ENCODE measurements at places on chromosomes 7 and 10.

DNA sequence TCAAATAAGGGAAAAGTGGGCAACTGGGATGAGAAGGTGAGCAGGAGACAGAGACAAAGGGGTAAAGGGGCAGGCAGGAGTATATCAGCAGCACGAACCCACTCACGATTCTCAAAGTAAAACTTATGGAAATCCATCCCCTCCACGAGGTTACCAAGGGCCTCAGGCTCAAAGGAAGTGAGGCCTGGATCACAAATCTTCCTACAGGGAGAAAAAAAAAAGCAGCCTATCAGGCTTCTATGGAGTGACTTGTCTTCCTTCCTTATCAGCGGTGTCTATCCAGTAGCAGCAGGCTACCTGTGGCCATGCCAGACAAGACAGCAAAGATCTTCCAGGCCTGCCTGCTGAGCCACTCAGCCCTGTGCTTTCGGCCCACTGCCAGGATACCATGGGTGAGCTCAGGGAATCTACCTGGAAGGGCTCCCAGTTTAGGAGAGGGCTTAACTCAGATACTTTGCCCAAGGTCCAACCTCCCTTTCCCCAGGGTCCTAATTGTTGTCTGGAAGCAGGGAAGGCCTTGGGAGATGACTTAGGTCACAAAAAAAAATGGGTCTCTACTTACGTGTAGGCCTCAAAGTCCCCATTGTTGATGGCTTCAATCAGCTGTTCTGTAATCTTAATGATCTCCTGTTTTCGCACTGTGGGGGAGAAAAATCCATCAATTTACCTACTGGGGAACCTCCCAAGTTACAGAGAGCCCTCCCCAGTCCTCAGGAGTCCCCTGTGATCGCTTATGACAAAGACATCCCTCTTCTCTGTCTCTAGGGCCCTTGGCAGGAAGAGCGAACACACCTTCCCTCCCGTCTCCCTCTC, 5.7 kb upstream of the NDST2 start:
- no peak for DNase-seq

GRCh38 chr10:59242991-59243390, 66.5 kb downstream of the PHYHIPL start:
- no peak for DNase-seq

DNA sequence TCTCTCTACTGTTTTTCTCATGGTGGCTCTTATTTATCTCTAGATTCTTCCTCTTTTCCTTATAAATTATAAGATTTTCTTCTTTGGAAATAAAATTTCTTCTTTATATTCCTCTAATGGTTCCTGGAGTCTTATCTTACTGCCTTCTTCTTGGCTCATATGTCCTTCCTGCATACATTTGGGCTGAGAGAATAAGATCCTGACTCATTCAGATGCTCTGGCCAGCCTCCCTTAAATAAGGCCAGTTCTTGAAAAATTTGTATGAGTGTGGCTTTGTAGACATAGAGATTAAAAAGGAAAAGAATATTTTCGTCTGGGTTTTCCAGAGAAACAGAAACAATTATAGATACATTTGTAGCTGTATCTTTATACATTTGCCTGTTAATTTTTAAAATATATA, 411.3 kb downstream of the KIF20B start:
- DNase-seq: no peak

- no peak for DNase-seq
These were observed 252.1 kb downstream of the DOCK4 start for GRCh38 chr7:111954056-111954455.

DNA sequence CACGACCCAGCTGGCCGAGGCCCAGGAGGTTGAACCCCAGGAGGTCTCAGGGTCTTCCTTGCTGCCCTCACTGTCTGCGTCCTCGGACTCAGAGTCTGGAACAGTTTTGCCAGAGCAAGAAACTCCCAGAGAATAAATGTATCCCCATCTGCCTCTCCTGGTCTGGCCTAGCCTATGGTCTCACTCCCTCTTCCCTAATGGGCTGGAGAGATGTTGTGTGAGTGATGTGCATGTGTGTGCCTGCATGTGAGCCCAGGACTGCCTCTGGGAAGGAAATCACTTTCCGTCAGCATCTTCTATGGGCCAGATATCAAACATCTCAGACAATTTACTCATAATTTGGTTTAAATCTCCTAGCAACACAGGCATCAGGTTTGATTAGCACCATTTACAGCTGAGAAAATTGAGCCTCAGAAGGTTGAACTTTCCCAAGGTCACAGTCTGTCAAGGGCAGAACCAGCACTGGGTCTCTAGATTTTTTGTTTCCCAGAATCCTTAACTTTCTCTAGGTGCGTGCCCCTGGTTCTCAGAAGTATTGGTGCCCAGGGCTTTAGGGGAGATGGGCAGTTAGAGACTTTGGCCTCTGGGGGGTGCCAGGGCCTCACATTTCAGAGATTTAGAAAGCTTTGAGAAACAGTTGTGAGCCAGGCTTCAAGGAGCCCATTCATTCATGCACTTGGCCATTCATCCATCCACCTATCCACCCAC, 4.9 kb downstream of the TMEM270 start:
- no peak for DNase-seq

DNA sequence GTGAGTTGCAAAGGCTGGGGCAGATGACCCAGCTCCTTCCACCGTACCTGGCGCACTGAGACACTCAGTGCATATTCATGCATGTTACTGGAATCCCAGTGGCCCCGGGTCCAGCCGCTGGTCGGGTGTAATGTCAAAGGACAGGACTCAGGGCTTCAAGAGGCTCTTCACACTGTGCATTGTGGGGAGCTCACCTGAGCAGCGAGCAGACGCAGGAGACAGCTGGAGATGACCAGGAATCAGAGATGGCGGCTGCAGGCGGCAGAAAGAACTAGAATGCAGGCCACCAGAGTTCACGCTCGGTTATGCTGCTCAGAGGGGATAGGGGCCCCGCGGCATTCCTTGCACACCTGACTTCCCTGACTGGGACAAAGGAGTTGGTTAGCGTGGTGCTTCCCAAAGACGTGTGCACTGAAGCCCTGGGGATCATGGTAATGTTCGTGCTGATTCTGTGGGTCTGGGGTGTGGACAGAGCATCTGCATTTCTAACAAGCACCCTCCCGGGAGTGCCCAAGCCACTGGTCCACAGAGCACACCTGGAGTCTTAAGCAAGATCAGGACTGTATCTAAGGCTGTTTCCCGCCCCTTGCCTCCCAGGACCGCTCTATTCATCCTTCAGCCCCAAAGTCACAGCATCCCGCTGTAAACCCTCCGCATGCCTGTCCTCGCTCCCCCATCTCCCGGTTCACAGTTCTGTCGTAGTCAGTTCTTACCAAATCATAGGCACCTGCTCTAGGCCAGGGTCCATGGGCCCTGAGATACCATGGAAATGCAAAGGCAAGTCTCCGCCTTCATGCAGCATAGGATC, 71.0 kb downstream of the MKI67 start:
- no peak for DNase-seq

DNA sequence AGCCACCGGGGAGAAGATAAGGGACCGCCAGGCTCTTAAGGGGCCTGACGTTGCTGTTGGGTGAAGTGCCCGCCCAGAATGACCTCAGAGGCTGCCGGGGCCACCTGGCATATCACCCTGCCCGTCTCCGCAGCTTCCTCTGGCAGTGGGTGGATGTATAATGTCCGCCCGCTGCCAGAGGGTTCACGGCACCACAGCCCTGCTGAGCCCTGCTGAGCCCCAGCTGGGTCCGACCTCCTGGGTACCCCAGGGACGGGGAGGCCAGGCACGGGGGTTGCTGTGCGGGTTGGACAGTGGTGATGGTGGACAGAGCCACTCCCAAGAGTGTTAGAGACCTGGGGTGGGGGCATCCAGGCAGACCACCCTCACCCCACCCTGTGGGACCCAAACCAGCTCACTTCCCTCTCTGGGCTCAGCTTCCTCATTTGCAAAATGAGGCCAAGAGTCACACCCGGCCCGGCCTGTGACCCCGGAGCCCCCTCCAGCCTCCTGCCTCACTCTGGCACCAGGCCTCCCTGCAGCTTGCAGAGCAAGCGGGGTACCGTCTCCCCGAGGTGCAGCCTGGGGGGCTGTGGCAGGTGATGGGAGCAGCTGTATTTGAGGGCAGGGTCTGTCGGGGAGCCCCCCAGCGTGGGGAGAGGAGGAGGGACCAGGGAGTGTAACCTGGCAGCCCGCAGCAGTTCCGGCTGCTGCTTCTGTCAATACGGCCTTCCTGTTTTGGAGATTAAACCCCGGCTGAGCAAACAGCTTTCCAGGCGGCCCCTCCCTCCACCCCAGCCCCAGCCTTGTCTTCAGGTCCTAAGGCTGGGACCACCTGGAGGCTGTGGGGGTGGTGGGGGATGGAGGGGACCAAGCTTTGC, 8.4 kb upstream of the LFNG start:
- peak; percentile 44 for DNase-seq

DNA sequence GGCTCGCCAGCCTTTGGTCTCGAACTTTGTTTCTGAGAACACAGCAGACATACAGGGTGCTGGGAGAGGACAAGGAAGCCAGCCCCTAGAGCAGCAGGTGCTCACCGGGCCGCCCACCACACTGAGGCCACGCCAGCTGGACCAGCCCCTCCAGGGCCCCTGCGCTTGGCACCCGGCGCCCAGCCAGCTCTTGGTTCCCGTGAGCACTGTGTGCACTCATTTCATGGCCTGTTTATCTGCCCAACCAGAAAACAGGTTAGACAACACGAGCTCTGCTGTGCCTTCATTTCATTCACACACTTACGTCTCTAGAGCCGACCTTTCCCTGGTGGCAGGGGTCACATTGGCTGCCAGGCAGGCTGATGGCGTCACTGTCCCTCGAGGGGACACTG, 104.0 kb downstream of the CYTH3 start:
- DNase-seq: no peak

DNA sequence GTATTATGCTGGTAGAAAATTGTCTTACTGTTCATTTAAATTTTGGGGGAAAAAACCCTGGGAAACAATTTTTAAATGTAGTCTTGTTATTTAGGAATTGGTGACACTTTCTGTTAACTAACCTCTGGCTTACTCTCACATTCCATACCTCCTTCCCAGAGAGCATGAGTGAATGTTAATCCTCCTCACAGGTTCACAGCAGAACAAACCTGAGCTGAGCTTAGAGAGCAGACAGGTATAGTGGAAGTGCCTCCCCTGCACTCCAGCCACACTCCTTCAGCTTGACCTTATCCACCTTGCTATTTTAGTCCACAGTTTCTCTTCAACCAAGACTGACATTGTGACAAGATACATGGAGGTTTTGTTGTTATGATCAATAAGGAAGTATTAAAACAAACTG, 235.9 kb downstream of the FOXP2 start:
- no peak for DNase-seq

GRCh38 chr7:7148798-7149481, 33.4 kb upstream of the C1GALT1 start:
- no peak for DNase-seq

GRCh38 chr7:143406002-143406357, 2.7 kb downstream of the EPHA1 start:
- DNase-seq: no peak

- no peak for DNase-seq
These were observed 257.6 kb downstream of the GATA3 start for GRCh38 chr10:8312079-8312478.

GRCh38 chr7:50662996-50663395, 97.8 kb upstream of the DDC start:
- no peak for DNase-seq

- DNase-seq: peak; percentile 37
These were observed 52.8 kb downstream of the DLG5 start for GRCh38 chr10:77873536-77874380.

DNA sequence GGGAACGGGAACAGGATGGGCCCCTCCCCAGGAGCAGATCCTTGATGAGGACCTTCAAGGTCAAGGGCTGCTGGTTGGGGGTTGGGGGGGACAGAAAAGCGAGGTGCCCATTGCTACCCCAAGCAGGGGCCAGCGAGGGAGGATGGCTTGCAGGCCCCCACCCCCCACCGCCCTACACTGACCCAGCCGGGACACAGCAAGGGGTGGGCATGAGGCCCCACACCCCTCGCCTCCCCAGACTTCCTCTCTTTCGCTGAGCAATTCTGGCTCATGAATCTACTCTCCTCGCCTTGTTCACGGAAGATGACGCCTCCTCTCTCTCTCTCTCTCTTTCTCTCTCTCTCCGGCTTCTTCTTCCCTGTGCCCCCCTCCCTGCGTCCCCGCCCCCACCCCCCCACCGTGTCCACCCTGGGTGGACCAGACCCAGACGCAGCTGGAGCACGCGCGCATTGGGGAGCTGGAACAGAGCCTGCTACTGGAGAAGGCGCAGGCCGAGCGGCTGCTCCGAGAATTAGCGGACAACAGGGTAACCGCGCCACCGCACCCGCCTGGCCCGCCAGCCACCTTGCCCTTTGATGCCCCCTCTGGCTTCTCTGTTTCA, 81.1 kb upstream of the GTF2IRD1 start:
- no peak for DNase-seq

DNA sequence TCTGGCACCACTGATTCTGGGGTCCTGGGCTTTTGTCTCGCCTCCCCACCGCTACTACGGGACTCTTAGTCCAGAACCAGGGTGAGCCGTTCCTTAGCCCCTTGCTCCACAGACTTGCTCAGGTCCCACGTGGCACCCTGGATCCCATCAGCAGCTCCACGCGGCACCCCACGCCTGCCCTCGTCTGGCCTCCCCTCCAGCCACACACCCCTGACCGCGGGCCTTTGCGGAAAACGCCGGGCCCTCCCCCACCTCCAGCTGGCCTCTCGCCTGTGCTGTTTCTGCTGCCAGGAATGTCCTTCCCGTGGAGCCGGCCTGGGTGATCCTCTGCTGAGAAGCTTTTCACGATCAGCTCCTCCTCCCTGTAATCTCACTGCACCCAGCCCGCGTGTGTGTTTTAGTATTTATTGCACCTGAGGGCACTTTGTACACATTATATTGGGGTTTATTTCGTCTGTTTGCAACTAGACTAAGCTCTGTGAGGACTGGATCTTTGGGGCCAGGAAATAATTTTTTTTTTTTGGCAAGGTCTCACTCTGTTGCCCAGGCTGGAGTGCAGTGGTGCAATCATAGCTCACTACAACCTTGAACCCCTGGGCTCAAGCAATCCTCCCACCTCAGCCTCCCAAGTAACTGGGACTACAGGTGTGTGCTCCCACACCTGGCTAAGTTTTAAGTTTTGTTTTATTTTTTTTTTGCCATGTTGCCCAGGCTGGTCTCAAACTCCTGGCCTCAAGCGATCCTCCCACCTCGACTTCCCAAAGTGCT, 10.5 kb upstream of the TTYH3 start:
- no peak for DNase-seq

DNA sequence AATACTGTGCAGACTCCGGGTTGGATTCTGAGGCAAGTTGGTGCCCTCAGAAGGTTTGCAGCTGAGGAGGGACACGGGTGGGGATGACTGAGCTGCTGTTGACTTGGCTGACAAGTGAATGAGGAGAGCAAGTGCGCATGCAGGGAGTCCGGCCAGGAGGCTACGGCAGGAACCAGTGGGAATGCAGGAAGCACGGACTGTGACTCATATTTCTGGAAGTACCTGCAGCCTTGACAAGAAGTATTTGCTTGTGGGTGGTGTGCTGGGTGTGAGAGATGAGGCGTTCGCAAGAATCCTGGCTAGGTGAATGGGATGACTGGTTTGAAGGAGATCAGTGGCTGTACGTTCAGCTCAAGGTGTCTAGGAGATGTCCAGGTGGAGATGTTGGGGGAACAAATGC, 30.8 kb upstream of the FXYD4 start:
- DNase-seq: no peak
